ENCODE measurements at places on chromosomes 2 and 18. TPM values are rescaled to one million over a fixed set of nuclear protein-coding genes. Genes with fewer than 3 reads are reported as not detected.

The CYB5A gene
- total RNA-seq: 44.6 TPM

DNA sequence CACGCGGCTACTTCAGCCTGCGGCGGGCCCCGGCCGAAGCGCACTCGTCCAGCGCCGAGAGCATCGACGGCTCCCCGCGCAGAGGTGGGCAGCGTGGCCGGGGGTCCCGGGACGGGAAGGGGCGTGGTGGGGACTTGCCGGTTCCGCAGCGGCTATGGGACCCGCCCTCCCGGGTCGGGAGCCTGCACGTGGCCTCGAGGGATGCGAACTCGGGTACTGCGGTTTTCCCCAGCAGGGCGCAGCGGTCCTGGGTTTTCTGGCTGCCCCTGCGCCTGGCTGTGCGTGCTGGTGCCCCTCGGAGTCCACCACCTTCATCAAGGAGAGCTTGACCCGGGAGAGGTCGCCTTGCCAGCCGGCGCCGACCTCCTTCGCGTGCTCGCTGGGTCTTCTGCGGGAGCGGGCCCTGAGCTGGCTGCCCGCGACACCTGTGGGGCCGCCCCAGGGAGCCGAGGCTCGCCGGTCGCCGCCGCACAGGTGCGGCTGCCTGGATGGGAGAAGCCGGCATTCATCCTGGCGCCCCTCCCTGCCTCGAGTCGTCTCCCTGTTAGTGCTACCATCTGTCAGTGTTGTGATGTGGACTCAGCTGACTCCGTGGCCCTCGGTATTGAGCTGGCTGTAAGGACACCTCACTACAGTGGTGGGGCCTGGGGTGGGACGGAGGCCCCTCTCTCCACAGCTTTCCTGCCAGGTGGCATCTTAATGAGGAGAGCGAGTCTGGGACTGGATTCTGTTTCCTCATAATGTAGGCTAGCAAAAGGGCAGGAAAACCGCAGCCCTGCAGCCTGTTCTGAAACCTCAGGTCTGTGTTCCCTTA is 177.3 kb downstream of the AGAP1 start:
- DNase-seq: no peak

The SNORC gene
- total RNA-seq: not detected

DNA sequence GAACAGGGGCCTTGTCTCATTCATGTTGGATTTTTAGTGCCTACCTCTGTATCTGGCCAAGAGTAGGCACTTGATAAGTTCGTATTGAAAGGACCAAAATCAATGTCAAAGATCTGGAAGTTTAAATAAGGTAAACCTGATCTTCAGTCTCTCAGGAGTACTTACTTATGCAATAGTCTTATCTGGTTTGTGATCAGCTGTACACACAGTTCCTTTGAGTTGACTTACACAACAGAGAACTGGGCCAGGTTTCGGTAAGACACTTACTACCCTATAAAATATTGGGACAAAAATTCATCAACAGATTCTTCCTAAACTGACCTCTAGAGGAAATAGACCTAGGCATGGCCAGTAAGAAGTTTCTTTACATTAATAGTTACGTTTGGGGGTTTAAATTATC is 113.6 kb upstream of the NXPH2 start:
- DNase-seq: no peak

GRCh38 chr2:159851941-159852340 is 53.9 kb upstream of the CD302 start:
- no peak for DNase-seq

DNA sequence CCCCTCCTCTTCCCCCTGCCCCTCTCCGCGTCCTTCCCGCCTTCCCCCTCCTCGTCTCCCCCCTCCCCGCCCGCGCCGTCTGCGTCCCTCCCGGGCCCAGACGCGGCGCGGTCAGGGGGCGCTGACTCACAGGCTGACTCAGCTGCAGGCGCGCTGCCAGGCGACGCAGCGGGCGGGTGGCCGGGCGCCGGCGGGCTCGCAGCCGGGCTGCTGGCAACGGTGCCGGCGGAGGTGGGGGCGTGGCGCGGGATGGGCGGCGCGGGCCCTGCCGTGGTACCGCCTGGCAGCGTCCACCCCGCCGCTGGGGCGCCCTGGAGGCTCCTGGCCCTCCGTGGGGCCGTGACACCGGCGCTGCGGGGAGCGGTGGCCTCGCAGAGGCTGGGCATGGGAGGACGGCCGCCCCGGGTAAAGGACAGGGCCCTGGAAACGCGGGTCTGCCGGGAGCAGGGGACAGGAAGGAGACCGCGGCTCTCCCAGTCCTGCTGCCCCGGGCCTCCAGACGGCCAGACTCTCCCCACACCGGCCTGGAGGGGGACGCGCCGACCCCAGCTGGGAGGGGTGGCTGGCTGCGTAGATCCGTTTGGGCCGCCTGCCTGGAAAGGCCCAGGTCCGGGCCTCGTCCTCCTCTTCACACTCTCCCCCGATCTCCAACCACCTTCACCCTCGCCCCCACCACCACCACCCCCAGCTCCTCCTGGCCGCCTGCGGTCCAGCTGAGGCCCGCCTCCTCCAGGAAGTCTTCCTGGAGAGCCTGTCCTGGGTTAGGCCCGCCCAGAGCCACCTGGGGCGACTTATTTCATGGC is 10.0 kb upstream of the PROC start:
- peak; percentile 94 for DNase-seq

DNA sequence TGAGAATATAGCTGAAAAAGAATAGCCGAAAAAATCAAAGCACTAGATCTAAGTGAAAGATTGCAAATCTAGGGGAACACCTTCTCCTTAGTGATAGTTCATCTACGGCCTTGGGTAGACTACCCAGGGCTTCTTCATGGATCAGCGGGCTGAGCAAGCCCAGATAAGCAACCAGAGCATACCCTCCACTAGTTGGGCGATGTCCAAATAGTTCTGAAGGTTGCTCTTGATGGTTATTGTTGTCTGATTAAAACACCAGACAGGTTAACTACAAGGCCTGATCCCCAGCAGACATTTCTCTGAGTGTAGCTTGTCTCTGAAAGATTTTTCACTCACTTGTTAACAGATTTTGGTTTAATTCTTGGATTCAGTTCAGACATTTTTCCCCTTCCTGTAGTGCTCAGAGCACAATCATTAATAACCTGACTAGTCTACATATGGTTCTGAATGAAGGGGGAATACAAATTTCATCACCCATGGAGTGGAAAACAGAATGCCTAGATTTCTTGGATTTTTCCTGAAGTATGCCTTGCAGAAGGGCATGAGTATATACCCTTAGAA is 99.6 kb downstream of the BABAM2 start:
- DNase-seq: no peak

The MYCN gene
- total RNA-seq: not detected

GRCh38 chr2:143575340-143575739 is 446.1 kb downstream of the ARHGAP15 start:
- DNase-seq: no peak

The POLE4 gene
- total RNA-seq: 14.2 TPM

DNA sequence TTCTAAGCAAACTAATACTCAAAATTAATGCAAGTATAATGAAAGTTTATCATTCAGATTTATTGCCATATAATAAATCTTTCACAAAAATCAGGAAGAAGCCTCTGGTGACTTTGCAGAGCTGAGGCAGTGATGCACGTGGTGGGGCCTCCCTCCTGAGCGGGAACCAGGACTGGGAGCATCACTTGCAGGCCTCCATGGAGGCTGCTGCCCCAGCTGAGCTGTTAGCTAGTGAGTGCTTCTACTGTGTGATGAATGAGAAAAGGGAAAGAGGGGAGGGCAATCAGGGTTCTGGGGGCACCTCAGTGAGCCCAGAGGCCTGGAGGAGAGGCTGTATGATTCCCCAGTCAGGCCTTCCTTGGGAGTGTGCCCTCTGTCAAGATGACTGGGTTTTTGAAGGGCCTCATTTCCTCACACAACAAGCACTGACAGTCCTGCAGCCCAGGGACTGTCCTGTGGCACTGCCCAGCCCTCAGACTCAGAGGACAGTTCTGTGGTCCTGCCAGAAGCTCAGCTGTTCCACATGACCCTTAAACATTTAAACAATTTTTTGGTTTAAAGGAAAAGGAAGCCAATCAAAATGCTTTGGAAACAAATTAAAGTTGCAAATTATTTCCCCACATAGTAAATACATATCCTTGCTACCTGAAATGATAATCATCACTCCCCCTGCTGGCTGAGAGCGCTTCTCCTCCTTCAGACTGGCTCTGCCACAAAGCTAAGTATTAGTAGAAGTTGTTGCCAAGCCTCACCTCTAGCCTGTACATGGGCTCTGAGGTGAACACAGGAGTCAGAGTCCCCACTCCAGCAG is 90.9 kb upstream of the SMAD7 start:
- peak; percentile 68 for DNase-seq

- DNase-seq: no peak
These were observed 25.3 kb upstream of the LAPTM4A start for GRCh38 chr2:20076757-20077156.

DNA sequence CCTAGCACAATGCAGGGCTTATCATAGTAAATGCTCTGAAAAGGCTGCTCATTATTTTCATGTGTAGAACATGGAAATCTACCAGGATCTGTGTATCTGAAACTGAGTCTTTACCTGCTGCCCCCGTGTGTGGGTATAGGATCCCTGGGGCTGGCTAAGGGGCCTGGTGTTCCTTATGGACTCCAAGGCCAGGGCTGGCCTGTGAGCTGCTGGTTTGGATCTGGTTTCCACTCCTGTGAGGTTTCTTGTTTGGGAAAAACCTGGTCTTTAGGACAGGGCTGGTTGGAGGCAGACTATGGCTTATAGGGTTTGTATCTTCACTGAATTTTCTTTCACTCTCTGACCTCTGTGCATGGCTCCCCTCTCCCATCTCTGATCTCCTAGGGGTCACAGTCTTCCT is 80.8 kb downstream of the DYSF start:
- no peak for DNase-seq

DNA sequence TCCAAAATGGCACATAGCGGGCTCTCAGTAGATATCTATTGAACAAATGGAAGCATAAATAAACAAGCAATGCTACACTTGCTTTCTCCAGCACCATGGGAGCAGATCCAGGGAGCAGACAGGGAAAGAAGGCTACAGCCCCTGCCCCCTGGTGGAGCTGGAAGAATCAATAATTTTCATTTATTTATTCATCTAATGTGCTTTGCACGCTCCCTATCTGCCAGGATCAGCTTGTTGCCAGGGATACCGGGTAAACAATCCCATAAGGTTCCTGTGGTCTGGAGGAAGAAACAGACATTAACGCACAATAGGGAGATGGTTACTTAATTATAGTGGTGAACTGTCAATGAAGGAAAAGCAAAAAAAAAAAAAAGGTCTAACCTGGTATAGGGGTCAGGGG is 40.1 kb upstream of the CLASP1 start:
- no peak for DNase-seq

The SATB2 gene
- 1.0 TPM for total RNA-seq

The TXNDC2 gene
- not detected for total RNA-seq

DNA sequence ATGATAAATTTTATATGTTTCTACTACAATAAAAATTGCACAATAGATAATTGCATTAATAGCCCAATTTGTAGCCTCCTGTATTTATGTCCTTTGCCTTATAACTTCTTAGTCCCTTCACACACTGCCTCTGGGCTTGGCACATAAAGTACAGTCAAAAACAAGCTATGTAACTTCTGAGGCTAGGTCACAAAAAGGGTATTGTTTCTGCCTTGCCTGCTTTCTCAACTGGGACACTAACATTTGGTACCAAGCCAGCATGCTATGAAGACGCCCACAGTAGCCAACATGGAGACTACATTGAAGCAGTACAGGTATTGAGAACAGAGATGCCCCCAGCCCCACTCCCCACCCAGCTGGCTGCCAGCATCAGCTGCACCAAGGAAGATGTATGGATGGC is 5.4 kb upstream of the SLC3A1 start:
- no peak for DNase-seq

DNA sequence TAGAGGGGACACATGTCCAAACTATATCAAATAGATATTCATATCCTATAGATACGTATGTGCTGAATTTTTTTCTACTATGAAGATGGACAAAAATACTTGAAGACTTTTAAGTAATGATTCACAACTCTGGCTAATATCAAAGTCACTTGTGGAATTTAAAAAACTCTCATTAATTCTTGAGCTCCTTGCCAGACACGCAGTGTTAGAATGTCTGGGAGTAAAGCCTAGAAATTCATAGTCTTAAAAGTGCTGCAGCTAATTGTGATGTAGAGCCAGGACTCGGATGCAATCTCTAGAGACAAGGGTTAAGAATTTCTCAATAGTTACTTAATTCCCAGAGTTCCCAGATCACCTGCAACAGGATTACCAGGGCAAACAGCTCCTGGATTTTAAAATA is 107.4 kb downstream of the ARL6IP6 start:
- no peak for DNase-seq

DNA sequence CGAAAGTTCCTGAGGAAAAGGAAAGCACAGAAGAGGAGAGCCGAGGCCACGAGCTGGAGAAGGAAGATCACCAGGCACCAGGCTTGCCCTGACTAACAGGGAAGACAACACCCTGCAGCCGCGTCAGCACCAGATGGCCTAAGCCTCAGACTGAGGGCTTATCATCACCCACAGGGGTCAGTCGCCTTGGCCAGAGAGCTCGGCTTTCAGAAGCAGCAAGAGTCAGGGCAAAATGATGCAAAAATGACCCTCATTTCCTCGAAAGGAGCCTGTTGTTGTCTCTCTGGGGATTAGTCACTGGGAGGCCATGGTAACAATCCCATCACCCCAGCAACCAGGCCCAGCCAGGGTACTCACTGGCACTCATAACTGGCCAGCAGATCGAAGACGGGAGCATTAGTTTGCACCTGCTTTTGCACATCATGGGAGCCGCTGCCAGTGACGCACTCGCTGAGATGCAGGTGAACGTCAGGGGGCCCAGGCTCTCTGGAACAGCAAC is 42.7 kb upstream of the ZFP36L2 start:
- DNase-seq: peak; percentile 78

The CFAP65 gene
- 0.21 TPM for total RNA-seq

DNA sequence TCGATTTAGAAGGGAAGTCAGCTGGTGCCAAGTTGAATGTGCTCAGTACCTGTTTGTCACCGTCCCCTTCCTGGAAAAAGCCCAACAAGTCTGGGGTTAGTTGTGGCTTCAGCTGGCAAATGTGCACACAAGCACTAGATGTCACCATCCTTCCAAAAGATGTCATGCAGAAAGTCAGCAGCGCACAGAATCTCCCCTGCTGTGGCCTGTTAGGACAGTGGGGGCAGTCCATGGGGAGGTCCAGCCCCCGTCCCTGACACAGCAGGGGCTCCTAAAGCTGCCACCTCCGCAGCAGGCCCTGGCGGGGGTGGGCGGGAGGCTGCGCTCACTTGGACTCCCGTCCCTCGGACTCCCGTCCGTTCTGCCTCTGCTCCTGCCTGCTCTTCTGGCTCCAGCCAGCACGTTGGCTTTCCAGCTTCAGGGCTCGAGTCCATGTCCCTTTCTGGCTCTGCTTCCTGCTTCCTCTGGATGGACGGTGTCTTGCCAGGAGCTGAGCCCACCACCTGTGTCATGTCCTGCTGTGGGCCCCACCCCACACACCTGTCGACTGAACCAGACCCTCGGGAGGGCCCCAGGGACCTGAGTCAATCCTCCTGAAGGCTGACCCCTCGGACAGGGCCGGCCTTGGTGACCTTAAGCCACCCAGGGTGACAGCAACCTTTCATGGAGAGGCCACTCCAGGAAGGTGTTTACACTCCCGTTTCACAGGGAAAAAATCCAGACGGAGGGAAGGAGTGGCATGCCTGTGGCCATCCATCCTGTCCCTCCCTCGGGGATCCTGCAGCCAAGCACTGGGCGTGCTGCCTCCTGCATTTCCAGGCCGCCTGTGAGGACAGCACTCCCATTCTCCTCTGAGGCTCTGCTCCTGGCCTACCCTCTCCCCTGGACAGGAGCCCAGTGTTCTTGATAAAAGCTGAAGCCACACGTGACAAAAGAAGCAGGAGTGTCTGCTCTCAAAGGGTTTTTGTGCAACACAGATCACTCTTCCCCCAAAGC is 8.5 kb downstream of the RAB17 start:
- DNase-seq: peak; percentile 81

GRCh38 chr2:20304411-20304810 is 46.2 kb downstream of the PUM2 start:
- DNase-seq: no peak

The RETREG2 gene
- total RNA-seq: 63.3 TPM

- no peak for DNase-seq
These were observed 291.6 kb upstream of the HDAC4 start for GRCh38 chr2:239692362-239692851.
